ENCODE measurements at places on chromosomes 1 and 21.

DNA sequence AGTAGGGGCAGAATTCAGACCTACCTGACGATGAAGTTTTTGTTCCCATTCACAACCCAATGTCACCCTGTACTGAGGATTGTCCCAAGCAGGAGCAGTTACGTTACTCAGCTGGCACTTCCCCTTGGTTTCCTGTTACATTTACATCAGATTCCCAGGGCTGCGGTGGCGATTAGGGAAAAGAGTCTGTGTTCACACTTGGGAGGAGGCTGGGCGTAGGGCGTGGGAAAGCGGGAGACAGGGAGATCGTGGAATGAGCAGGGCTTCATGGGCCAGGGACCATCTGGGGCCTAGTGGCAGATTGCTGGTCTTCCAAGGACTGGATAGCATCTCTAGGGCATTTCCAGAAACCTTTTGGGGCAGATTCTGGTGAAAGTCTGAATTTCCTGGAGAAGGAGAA, 39.0 kb downstream of the TBX19 start:
- DNase-seq: no peak

DNA sequence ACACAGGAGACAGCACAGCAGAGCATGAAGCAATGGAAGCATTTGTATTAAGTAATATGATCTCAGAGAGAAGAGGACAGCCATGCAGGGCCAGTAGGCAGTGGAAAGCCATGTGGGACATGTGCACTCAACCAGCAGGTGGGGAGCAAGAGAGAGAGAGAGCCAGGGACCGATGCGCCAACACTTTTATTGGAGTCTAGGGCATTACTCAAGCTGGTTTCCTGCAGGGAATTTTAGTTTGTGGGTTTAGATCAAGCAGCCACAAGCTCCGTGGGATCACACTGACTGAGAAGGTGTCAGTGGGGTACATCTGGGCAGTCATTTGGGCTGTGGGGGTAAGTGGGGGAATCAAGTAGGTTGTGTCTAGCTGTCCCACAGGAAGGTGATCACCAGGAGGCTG, 137.1 kb downstream of the PCBP3 start:
- no peak for DNase-seq

- no peak for DNase-seq
These were observed 8.2 kb downstream of the UQCRHL start for GRCh38 chr1:15799004-15799867.

DNA sequence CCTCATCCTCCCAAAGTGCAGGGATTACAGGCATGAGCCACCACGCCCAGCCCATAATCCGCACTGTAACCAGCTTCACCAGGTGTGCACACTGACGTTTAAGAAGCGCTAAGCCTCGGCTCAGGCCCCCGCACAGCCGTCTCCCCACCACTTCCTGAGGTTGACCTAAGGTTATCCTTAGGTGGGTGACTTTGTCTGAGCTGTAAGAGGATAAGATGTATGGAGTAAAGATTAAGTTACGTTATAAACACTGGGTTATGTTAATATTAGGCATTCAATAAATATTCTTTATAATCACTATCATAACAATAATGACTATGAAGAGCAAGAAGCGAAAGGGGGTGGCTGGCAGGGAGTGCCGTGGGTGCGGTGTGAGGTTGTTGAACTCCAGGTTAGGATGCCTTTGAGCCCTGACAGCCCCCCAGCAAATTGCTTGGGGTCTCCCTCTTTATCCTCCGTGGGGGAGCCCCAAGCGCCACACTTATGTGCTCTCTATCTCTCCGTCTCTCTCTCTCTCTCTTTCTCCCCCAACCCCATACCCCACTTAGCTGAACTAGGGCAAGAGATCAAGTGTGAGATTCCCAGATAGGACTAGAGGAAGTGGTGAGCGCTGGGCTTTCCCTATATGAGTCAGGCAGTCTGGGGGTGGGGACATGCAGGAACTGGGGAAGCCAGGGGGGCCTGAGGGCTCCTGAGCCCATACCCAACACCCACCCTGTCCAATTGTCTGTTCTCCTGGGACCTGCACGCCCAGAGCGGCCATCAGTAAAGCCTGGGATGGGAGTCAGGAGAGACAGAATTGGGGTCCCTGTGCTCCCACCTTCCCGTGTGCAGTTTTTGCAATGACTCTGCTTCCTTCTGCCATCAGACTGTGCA, 7.6 kb downstream of the EFHD2 start:
- peak; percentile 50 for DNase-seq

DNA sequence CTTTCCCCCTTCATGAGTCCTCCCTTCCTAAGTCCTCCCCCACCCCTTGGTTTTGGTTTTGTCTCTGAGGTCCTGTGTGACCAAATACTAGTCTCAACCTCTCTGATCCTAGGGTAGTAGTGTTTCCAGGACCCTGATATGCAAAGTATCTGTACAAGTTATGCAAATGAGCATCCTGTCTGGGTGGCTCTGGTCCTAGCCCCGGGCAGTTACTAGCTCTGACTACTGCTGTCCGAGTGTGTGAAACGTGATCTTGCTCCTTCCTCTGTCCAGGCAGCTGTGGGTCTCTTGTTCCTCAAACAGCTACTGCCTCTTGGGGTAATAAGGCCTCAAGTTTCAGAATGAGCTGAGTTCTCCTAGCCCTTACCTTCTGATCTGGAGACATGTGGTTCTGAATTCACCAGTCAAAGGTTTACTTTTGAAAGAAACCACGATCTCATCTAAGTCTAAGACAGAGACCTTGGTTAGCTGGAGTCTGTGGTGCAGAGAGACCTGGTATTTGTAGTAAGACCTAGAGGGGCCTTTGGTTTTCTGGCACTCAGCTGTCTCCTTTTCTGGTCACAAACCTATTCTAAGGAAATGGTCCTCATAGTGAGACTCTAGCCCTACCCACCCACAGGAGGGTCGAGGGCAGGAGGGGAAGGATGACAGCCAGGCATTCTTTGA, 31.0 kb upstream of the IL19 start:
- no peak for DNase-seq

DNA sequence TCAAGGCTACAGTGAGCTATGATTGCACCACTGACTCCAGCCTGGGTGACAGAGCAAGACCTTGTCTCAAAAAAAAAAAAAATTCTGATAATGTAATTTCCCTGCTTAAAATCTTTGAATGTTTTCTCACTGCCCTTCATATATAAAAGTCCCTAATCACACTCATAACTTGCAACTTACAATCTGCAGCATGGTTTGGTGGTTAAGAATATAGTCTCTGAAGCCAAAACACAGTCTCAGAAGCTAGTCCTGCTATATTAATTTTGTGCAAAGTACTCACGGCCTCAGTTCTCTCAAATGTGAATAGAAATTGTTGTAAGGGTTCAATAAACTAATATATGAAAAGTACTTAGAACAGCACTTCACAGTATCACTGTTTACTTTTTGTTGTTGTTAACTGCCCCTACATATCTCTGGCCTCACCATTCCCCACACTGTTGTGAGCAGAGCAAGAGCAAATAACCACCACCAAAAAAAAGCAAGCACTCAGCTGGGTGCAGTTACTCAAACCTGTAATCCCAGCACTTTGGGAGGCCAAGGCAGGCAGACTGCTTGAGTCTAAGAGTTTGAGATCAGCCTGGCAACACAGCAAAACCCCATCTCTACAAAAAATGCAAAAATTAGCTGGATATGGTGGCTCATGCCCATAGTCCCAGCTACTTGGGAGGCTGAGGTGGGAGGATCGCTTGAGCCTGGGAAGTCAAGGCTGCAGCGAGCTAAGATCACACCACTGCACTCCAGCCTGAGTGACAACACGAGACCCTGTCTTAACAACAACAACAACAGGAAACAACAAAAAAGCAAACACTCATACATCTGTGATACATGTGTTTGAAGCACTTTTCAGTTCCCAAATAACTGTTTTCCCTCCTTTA, 22.4 kb downstream of the ASH1L start:
- DNase-seq: no peak

All from stimulated activated CD8-positive, alpha-beta memory T cell treated with anti-CD3 and anti-CD28 coated beads, Interleukin-4, amount 100 ng/mL, for 24 hours (primary cell).